ENCODE measurements at places on chromosomes 13 and 19. TPM values are rescaled to one million over a fixed set of nuclear protein-coding genes. Genes with fewer than 3 reads are reported as not detected.

- no peak overlapping the region for H3K4me3 ChIP-seq
- H3K27ac ChIP-seq: no peak overlapping the region
- no peaks in the 10 kb centered on the region for H3K36me3 ChIP-seq
- no peaks in the 10 kb centered on the region for H3K4me1 ChIP-seq
- H3K27me3 ChIP-seq: no peaks in the 10 kb centered on the region
Observed at GRCh38 chr13:76229281-76229680, 593.2 kb downstream of the LMO7 start.

GRCh38 chr13:98345107-98345935 is 168.3 kb upstream of the RNF113B start:
- no peak for DNase-seq
- H3K36me3 ChIP-seq: no peaks in the 10 kb centered on the region
- H3K4me1 ChIP-seq: no peaks in the 10 kb centered on the region
- H3K4me3 ChIP-seq: no peak overlapping the region

DNA sequence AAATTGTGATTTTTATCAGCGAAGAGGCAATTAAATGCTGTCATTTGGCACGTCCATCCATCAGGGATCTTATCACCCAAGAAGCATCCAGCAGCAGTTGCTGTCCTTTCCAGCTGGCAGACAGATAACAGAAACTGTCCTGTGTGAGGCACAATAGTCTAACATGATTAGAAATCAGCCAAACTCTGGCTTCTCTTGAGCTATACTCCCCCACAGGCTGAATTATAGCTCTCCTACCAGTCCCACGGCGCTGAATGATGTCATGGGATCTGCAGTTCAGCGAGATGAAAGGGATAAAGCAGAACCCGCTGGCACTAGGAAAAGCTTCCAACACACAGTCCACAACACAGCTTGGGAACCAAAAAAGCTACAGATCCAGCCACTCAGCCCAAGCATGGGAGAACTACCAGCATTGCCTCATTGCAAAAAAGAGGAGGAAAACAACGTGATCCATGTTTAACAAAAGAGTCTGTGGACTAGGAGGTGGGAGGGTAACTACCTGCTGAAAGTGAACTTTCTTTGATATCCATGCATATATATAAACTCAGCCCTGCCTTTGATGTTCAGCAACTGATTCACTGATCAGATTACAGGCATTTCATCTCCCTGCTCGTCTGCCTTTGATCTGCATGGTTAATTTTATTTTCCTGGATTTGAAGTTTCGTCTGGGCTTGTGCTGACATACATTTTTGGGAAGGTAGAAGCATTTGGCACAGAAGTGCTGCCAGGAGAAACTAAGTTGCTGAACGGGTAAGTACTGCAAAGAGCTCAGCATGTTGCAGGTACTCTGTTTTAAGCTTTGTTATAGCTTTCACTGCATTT is at the start of gene TNFRSF19:
Gene TNFRSF19, plus strand, starts transcription at position 314 of the 822 bp plus-strand sequence. CDS start 19,772 bp downstream, outside the sequence.
- no peak within 1 kb of the TSS for H3K4me3 ChIP-seq
- H3K27me3 ChIP-seq: peaks cover 15% of the 10 kb centered on the region
- H3K36me3 ChIP-seq: no peaks in the 10 kb centered on the region

DNM2 gene
- 279 TPM for total RNA-seq

GRCh38 chr13:23472189-23472588 is 38.7 kb upstream of the SACS start:
- no peak for DNase-seq
- H3K36me3 ChIP-seq: no peaks in the 10 kb centered on the region
- no peak overlapping the region for H3K4me3 ChIP-seq
- no peak overlapping the region for H3K27ac ChIP-seq
- peaks cover 1% of the 10 kb centered on the region for H3K4me1 ChIP-seq

IGFL3 gene
- total RNA-seq: not detected

Measured in CD4-positive, alpha-beta T cell (primary cell).